ENCODE measurements at places on chromosomes 7 and 10.

DNA sequence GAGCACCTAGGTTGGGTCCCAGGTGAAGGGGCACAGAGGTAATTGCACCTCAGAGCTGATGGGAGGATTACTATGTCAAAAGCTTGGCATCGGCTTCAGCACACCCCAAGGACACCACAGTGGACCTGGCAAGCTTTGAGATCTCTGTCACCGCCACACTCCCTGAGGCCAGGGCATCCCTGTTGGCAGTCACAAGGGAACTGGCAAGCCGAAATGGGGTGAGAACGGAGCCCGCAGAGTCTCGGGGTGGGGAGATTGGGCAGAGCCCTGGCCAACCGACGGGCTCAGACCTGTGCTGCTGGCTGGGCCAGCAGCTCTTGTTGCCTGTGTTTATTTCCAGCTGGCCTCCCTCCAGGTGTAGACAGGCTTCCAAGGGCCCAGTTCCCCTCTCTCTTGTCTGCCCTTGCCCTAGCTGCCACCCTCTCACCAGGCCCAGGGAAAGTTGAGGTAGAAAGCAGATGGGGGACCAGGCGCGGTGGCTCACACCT, 2.5 kb downstream of the HSPB1 start:
- no peak overlapping the region for H3K4me3 ChIP-seq
- no peak for DNase-seq
- H3K27me3 ChIP-seq, result peaks cover 5% of the 10 kb centered on the region

DNA sequence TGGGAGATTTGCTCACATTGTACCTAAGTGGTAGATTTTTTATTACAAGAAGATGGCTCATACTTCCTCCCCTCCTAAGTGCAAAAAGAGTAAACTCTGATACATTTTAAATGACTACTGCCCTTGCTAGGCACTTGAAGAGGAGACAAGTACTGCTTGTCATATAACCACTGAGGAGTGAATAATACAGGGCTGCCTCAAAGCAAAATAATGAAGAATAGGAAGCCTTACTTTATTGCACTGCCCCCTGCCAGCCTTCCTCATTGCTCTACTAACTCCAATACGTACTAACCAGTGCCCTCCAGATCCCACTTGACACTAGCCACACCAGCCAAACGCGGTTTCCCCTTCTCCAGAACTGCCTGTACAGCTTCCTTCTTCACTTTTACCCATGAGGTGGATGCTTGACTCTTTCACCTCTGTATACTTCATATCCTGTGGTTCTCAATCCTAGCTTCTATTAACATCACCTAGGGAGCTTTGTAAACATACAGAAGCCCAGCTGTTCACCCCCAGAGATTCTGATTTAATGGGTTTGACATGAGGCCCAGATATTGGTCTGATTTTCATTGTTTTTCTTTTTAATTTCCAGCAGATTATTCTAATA, 11.7 kb upstream of the MTERF1 start:
- DNase-seq, result no peak
- H3K27me3 ChIP-seq, result peaks cover 15% of the 10 kb centered on the region
- H3K4me3 ChIP-seq, result no peak overlapping the region
- H3K36me3 ChIP-seq, result peaks cover 1% of the 10 kb centered on the region
- H3K4me1 ChIP-seq, result no peaks in the 10 kb centered on the region

GRCh38 chr7:130904792-130905191, 170.8 kb upstream of the KLF14 start:
- no peak overlapping the region for H3K27ac ChIP-seq
- no peak for DNase-seq
- peaks cover 43% of the 10 kb centered on the region for H3K4me1 ChIP-seq
- H3K36me3 ChIP-seq, result peaks cover 28% of the 10 kb centered on the region
- H3K27me3 ChIP-seq, result no peaks in the 10 kb centered on the region

GRCh38 chr10:113057948-113058522, 108.0 kb downstream of the TCF7L2 start:
- H3K27ac ChIP-seq, result no peak overlapping the region
- DNase-seq, result no peak
- peaks cover 8% of the 10 kb centered on the region for H3K27me3 ChIP-seq

- H3K27ac ChIP-seq, result no peak overlapping the region
- no peak overlapping the region for H3K4me3 ChIP-seq
- no peaks in the 10 kb centered on the region for H3K27me3 ChIP-seq
- no peak for DNase-seq
These were observed 55.7 kb downstream of the TPK1 start for GRCh38 chr7:144780071-144780608.

DNA sequence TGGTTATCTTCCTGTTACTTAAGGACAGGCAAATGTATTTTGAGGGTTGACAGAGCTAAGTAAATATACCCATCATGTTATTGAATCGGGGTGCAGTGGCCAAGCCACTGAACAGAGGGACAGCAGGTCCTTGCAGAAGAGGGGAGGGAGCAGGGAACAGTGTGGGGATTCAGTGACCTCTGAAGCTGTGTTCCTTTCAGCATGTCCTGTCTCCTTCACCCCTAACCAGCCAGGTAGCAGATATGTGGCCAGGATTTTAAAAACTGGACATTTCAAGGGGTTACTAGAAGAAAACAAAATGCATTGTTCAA, 12.7 kb downstream of the ANK3 start:
- H3K4me3 ChIP-seq, result no peak overlapping the region
- peaks cover 6% of the 10 kb centered on the region for H3K27me3 ChIP-seq
- DNase-seq, result no peak
- peaks cover 2% of the 10 kb centered on the region for H3K4me1 ChIP-seq

DNA sequence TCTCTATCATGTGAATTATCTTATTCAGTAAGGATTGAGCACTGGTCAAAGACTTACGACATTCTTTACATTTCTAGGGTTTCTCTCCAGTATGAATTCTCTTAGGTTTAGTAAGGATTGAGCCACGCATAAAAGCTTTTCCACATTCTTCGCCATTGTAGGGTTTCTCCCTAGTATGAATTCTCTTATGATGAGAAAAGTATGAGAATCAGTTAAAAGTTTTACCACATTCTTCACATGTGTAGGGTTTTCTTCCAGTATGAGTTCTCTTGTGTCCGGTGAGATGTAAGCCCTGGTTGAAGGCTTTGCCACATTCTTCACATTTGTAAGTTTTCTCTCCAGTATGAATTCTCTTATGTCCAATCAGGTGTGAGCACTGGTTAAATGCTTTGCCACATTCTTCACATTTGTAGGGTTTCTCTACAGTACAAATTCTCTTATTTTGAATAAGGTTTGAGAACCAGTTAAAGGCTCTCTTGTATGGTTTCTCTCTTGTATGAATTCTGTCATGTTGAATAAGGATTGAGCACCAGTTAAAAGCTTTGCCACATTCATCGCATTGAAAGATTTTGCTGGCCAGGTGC, 445.9 kb downstream of the ZNF479 start:
- no peaks in the 10 kb centered on the region for H3K4me1 ChIP-seq
- H3K27ac ChIP-seq, result no peak overlapping the region
- H3K36me3 ChIP-seq, result peaks cover 4% of the 10 kb centered on the region
- DNase-seq, result no peak

DNA sequence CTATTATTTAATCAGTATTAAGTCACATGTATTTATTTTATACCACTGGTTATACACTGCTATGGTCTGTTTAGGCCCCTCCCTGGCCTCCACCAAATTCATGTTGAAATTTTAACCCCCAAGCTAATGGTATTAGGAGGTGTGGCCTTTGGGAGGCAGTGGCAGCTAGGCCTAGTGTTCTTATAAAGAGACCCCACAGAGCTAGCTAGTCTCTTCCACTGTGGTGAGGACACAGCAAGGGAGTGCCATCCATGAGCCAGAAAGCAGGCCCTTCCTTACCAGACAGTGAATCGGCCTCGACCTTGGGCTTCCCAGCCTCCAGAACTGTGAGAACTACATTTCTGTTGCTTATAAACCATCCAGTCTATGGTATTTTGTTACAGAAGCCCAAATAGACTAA, 28.7 kb downstream of the RBM48 start:
- no peaks in the 10 kb centered on the region for H3K4me1 ChIP-seq
- no peak for DNase-seq
- peaks cover 15% of the 10 kb centered on the region for H3K36me3 ChIP-seq
- no peak overlapping the region for H3K4me3 ChIP-seq
- H3K27ac ChIP-seq, result peak overlapping the region; percentile 7

DNA sequence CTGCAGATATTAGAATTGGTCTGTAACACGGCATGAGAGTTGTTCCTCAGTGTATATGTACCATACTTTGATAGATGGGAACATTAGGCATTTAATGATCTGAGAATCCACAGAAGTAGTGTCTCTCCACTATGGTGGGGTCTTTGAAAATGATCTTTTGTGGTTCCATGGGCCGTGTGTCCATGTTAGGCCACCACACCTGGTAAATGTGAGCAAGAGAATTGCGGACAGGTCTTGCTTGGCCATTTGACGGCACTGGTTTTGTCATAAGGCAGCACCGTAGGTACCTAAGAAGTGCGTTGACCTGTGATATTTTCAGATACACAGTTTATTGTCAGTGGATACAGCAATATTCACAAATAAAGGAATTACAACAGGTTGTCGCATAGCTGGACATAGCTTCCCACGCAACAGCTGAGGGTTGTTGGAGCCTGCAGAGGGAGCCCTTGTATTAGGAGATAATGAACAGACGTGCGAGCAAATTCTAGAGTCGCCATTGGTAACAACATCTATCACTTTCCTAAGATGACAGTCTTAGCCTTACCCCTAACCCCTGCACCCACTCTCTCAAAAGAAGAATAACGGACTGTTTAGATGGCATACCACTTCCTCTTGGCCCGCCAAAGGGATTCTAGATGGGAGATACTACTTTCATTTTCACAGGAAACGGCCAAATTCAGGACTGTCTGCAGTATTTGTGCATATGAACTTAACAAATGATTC, 111.4 kb downstream of the COL28A1 start:
- peak; percentile 53 for DNase-seq
- peak overlapping the region; percentile 44 for H3K27ac ChIP-seq
- peaks cover 2% of the 10 kb centered on the region for H3K4me1 ChIP-seq
- H3K36me3 ChIP-seq, result no peaks in the 10 kb centered on the region
- no peaks in the 10 kb centered on the region for H3K27me3 ChIP-seq

DNA sequence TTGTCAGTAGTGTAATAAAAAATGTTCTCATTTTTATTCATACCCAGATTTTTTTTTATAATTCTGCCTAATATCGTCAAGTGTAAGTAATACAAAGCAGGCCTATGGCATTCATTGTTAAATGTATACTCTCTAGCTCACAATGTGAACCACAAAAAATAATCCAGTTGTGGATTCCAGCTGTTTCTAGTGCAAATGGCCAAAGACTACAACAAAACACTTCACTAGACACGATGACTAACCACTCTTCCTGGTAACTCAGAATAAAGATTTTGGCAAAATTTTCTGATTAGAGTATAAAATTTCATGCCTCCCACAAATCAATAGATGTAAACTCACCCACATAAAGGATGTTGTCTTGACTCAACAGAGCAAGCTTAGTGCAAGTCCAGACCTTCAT, 396.6 kb downstream of the DGKB start:
- no peaks in the 10 kb centered on the region for H3K27me3 ChIP-seq
- H3K4me3 ChIP-seq, result no peak overlapping the region
- H3K4me1 ChIP-seq, result no peaks in the 10 kb centered on the region
- DNase-seq, result no peak
- H3K27ac ChIP-seq, result no peak overlapping the region

- H3K36me3 ChIP-seq, result peaks cover 2% of the 10 kb centered on the region
- DNase-seq, result no peak
- no peaks in the 10 kb centered on the region for H3K4me1 ChIP-seq
- H3K27me3 ChIP-seq, result no peaks in the 10 kb centered on the region
These were observed 285.7 kb upstream of the GALNT17 start for GRCh38 chr7:70846208-70846607.

- peaks cover 4% of the 10 kb centered on the region for H3K36me3 ChIP-seq
- no peak for DNase-seq
- H3K27ac ChIP-seq, result peak overlapping the region; percentile 65
These were observed 4.6 kb downstream of the NKX2-3 start for GRCh38 chr10:99537086-99537988.

DNA sequence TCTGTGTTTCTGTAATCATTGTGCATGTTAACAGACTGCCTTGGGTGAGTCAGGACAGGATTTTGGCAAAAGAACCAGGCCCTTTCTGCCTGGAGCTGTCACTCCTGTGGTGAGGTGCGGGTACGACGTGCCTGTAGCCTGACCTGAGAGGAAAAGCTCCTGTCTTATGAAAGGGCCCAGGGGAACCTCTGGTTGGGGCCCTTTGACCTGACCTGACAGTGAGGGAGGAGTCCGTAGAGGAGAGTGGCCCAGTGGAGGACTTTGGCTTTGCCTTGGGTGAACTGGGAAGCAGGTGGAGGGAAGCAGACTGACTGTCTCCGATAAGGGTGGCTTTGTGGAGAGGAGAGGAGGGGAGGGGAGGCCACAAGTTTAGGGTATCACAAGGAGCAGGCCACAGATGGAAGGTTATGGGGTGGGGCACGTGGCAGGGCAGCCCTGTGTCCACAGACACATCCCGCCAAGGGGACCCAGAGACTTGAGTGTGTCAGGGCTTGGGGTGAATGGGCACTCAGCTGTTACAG, 6.9 kb downstream of the PFKP start:
- peaks cover 46% of the 10 kb centered on the region for H3K4me1 ChIP-seq
- no peaks in the 10 kb centered on the region for H3K27me3 ChIP-seq
- no peak for DNase-seq

GRCh38 chr7:1033546-1034145, 10.7 kb upstream of the GPR146 start:
- DNase-seq, result no peak
- no peaks in the 10 kb centered on the region for H3K27me3 ChIP-seq
- H3K4me1 ChIP-seq, result peaks cover 22% of the 10 kb centered on the region
- no peak overlapping the region for H3K27ac ChIP-seq
- no peak overlapping the region for H3K4me3 ChIP-seq

DNA sequence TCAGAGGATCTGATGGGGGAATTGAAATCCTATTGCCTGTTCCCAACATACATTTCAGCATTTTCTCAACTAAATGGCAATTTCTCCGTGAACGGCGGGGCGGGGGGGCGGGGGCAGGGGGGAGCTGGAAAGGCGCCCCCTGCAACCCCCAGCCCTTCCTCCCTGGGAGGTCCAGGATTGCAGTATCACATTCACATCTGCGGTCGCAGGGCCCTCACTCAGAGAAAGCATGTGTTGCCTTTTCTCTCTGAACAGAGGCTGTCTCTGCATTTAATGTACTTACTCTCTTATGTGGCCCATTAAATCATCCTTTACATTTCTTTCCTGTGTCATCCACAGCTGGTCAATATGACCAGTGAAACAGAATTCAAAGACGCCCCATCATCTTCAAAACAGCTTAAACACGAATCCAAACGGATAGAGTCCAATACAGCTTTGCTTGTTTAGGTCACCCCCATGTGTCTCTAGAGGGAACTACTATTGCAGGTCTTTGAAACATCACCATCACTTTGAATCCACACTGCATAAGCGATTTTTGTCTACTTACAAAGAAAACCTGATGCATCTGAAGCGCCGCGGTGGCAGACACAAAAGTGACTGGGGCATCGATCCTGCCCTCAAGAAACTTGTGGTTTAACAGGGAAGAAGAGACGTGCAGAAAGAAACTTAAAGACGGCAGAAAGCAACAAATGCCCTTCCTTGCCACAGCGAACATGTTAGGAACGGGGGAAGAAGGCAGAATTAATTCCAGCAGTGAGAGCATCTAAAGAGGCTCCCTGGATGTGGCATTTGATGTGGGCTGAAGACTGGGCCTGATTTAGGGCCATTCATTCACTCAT, 17.0 kb upstream of the ECHDC3 start:
- peaks cover 30% of the 10 kb centered on the region for H3K4me1 ChIP-seq
- no peak overlapping the region for H3K4me3 ChIP-seq
- H3K36me3 ChIP-seq, result peaks cover 2% of the 10 kb centered on the region
- H3K27me3 ChIP-seq, result no peaks in the 10 kb centered on the region
- peak; percentile 36 for DNase-seq

- H3K36me3 ChIP-seq, result peaks cover 34% of the 10 kb centered on the region
- no peak for DNase-seq
- H3K27me3 ChIP-seq, result no peaks in the 10 kb centered on the region
- H3K27ac ChIP-seq, result no peak overlapping the region
These were observed 78.6 kb downstream of the CHCHD3 start for GRCh38 chr7:133003052-133003910.

Data from stimulated activated naive B cell treated with anti-CD40 and anti-IgM and Interleukin-4, amounts not matched to agents 10 μg/mL and 1 μg/mL and 100 μg/mL, for 72 hours (primary cell).